ENCODE measurements at places on chromosomes 2 and 18.

DNA sequence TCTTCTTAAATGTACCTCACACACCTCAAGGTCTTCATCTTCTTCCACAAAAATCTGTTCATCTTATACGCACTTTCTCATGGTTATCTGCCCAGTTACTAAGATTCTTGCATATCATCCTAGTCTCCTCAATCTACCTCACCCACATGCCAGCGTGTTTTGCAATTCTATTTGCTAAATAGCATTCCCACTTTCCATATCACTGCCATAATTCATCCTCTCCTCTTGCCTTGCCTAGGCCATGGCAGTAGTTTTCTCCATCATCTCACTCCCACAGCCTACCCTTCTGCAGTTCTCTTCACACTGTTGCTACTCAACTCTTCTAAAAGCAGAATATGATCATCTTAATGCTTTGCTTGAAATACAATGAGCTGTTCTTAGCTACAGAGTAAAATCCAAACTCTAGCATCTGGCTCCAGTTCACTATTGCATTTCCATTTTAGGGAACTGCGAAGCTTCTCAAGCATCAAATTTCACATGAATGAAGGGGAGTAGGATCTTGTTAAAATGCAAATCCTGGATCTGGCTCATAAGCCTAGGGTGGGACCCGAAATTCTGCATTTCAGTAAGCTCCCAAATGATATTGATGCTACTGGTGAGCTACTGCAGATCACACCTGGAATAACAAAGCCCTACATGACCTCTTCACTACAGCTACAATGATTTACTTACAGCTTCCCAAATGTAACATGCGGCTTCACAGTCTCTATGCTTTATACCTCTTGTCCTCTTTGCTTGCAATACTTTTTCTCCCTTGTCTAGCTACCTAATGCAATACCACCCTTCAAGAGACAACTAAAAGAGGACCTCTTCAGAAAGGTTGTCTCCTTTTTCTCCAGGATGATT lies 293.9 kb downstream of the SATB2 start:
- DNase-seq = no peak

DNA sequence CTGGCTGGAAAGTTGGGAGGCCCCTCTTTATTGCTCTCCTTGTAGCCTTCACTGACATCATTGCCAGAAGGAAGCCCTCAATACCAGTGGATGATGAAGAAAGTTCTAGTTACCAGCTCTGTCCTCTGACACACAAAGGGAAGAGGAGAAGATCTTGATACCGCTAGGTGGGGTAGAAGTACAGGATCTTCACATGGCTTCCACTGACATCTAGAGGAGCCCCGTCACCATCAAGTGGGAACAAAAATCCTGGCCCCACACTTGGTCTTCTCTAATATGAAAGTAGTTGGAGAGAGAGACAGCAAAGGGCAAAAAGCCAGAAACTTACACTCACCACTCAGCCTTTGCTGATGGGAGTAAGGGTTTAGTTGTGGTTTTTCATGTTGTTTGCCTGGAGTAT lies 12.4 kb downstream of the XIRP2 start:
- DNase-seq = peak; percentile 31

DNA sequence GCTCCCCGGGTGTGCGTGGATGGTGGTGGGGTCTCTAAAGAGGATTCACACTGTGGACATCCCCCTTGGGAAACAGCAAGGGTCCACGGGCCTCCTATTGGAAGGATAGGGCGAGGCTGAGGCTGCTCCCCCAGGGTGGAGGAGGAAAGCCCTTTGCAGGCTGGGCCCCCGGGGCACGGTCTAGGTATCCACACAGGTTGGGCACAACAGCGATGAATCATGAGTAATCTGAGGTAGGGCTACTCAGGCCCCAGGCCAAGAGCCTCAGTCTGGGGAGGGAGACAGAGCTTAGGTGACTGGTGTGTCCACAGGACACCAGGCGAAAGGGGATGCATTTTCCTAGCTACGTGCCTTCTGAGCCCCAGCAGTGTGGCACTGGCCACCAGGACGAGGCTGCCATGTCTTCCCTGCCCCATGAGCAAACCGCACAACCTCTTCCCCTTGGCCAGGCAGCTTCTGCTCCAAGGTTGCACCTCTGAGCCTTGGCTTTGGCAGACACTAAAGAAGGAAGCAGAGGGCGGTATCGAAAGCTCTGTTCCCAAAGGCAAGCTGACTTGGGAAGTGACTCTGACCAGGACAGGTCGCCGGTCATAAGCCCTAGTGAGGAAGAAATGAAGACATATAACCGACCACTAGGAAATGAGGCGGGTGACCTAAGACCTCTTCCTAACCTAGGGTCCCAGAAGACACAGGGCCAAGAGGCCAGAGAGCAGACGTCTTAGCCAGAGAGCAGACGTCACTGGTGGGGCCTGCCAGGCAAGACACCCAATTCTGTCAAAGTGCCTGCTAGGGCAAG lies 14.6 kb upstream of the SEMA4C start:
- DNase-seq = no peak

DNA sequence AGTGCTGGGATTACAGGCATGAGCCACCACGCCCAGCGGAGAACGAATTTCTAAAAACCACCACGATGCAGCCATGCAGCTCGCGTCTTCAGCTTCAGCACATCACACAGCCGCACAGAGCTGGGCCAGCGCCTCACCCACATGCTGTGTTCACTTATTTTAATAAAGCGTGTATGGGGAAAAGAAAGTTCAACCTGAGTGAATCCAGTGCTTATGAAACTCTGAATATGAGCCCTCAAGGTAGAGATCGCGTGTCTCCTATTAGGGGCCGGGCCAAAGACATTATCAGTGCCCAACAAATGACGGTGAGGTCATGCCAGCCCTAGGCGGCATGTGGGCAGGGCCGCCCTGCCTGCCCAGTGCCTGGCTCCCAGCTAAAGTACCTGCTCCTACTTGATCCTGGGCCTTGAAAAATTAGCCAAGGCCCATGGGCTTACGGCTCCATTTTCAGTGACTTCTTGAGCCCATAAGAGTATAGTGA lies 44.3 kb downstream of the SPRED2 start:
- DNase-seq = no peak

DNA sequence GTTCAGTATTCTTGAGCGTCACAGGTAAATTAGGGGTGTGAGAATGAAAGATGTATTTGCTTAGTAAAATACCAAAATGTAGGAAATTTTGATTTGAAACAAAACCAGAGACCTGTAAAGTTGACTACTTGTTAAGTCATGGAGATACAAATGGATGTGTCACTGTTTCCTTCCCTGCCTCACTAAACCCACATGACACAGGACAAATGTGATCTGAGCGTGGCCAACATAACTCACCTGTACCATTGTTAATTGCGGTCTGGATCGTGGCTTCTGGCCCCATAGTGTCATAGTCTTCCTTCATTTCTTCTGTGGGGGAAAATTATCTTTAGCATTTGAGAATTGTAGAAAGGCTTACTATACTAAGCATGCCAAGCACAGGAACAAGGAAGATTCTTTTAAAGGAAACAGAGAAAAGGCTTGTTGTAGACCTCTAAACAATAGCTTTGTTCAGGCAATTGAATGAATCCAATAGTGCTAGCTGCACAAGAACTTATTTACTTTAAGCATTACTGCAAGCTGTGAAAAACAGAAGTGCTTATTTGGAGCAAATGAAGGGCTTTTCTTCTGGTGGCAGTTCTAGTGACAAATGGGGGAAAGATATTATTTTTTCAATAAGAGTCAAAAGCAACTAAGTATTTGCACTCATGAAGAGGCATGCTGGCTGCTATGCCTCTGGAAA lies 95.2 kb downstream of the ZEB2 start:
- DNase-seq = no peak

DNA sequence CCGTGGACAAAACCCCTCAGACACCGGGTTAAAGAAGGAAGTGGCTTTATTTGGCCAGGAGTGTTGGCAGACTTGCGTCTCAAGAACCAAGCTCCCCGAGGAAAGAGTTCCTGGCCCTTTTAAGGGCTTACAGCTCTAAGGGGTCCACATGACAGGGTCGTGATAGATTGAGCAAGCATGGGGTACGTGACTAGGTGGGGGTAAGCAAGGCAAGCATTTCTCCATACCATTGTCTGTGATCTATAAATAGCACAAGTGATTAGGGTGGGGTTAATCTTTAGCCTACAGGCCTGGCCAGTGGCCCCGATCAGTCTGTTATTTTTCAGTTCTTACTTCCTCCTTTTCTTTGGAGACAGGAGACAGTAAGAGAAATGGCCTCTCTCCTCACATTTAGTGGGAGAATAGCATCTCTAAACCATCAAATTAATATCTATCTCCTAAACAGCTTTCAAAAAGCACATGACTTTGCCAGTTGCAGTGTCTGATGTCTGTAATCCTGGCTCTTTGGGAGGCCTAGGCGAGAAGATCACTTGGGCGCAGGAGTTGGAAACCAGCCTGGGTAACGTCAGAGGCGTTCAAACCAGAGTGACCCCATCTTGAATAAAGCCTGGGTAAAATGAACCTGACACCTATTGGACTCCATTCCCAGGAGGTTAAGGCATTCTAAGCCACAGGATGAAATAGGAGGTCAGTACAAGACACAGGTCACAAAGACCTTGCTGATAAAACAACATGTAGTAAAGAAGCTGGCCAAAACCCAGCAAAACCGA lies 18.3 kb upstream of the CNOT11 start:
- peak; percentile 87 for DNase-seq

- DNase-seq = no peak
These were observed 60.1 kb downstream of the PTPN2 start for GRCh38 chr18:12823892-12824291.

DNA sequence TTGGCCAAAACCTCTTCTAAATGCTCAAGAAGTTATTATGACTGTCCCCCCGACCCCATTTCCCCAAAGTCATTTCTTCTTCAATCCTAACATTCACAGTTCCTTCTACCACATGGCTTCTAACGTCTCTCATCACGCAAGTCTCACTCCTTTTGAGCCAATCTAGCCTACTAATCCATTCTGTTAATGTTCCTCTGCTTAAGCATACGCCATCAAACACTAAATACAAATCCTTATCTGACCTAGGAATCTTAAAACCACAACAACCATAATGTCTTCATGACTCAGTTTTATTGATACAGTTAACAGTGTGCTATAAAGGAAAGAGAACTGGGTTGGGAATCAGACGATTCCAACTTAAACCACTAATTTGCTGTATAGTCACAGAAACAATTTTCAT lies 23.9 kb downstream of the HNRNPLL start:
- peak; percentile 11 for DNase-seq

DNA sequence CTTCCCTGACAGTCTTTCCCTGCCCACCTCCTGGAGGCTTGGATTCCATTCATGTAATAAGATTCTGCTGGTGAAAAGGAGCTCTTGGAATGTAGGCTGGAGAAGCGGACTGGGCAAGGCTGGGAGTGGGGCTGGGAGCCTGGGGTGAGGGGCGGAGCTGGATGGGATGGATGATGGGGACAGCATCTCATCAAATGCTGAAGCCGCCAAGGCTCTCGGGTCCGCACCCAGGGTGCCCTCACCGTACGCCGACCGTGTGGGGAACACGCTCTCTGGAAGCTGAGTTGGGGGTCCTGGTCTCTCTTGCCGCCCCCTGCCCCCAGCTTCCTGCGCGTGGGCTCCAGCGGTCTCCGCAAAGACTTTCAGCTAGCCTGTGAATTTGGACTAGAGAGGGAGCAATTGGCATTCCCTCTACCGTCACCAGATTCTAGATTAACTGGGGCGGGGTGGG lies 9.1 kb downstream of the RAX start:
- no peak for DNase-seq

DNA sequence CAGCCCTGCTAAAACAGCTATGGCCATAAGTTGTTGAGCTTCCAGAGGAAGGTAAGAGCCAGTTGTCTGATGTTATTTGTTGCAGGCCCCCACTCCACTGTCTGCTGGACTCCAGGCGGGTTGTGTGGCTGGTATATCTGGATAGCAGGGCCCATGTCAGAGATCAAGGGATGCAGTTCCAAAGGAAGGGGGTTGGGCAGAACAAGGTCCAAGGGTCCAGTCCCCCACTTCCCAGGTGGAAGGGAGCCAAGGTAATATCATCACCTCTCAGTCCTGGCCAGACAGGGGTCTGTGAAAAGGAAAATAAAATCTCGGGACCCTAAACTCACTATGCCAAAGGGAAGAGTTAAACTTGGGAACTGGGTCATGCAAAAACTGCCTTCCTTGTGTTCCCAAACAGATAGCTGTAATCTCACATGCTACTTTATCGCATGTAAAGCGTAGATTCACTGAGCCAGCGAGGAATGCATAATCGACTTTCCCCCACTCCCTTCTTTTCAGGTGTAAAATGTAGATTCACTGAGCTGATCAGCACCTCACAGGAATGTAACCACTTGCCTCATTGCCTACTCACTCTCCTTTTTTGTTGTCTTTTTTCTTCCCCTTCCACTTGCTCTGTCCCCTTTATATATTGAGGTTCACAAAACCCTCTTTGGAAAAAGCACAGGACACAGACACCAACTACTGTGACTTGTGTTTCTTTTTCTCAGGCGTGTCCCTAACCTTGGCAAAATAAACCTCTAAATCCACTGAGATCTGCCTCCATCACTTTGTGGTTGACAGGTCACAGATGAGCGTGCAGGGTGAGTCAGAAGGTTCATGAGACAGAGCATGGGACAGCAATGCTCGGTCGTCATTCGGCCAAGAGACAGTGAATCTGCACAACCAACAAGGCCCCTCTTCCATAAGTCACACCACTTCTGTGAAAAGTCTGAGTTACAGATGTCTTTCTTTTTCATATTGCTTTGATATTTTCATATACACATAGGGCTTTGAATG lies 255.3 kb upstream of the SIX2 start:
- DNase-seq = peak; percentile 27

DNA sequence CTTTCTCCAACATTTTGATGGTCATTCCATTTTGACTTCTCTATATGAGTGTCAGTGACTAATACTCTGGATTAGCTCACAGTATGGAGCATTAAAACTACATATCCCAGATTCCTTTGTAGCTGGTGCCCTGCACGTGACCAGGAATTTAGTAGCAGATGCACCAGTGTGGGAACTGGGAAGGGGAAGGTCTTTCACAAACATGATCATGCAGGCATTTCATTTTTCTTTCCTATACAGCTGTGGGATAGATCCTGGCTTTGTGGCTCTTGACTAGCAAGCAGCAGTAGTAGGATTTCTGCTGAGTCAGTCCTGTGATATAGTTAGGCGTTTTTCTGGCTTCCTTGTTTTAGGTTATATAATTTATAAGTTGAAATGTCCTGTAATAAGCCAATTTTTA lies 971.0 kb upstream of the CDH2 start:
- peak; percentile 28 for DNase-seq

GRCh38 chr2:42881732-42882131 lies 89.3 kb upstream of the HAAO start:
- peak; percentile 69 for DNase-seq

DNA sequence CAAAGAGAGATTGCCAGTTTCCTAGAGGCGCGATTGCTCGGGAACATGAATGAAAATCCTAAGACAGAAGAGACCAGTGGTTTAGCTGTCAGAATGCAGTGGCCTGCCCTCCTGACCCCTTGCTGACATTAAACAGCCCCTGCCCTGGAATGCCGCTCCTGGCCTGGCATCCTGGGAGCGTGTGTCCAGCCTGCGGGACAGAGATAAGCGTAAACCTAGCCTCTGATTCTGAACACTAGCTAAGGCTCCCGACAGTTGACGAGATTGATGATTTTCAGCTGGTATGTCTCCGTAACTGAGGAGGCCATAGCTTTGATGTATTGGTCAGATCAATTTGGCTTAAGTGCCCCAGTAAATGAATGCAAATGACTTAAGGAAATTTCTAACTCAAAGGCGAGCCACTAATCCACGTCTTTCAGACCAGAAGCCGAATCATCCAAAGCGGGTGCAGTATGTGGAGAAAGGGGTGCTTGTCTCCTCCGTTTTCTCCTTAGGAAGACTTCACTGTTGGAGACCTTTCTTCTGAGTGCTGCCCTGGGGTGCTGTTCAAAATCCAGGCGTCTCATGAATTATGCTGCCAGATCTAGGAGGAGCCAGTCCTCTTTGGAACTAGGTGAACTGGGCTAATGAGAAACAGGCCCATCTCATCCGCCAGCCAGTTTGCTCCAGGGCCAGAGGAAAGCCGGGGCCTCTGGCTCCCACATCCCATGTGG lies 142.5 kb upstream of the L3MBTL4 start:
- no peak for DNase-seq
